ENCODE measurements at places on chromosomes 5 and 9.

GRCh38 chr5:176540956-176541337 is 3.7 kb upstream of the RNF44 start:
- DNase-seq = no peak

- DNase-seq = no peak
These were observed 86.4 kb downstream of the HMHB1 start for GRCh38 chr5:143898381-143898780.

DNA sequence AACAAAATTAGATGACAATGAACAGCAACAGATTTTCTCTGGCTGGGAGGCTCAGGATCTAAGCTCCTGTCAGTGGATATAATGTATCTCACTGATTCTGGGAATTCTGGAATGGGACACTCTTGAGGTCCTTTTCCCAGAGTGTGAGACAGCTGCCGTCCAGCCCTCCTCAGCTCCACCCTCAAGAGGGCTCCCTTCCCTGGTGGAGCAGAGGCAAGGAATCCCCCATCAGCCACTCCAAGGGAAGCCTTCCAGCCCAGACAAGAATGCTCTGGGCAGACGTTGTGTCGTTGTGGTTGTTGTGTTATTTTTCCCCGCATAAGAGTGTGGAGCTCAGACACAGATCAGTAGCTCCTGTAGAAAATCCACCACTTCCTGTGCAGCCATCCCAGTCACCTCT is 47.7 kb upstream of the ATP10B start:
- DNase-seq = no peak

DNA sequence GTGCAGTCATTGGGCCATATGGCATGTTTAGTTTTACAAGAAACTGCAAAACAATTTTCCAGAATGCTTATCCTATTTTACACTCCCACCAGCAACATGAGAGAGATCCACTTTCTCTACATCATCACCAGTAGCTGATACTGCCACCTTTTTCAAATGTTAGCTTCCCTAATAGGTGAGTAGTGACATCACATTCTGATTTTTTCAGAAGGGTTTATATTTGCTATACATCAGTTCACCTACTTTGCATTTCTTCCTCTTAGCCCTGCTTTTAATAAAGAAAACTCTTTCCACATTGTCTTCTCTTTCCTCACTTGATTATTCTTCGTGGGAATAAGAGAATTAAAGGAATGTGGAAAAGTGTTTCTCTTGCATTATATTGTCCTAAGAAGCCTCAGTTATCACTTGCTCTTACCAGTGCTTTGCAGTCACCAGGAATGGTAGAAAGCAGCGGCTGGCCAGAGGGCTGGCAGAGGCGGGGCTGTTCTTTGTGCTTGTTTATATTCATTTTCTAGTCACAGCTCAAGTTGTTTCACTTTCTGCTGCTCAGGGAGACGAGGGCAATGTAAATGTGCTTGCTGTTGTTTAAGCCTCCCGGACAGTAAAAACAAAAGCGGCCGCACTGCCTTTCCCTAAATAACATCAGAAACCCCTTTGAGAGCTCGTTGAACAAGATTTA is 164.8 kb downstream of the HSD17B3 start:
- no peak for DNase-seq

GRCh38 chr5:93800988-93801811 is 59.8 kb upstream of the POU5F2 start:
- DNase-seq = no peak

GRCh38 chr5:52469835-52470234 is 317.9 kb upstream of the ITGA1 start:
- DNase-seq = no peak

DNA sequence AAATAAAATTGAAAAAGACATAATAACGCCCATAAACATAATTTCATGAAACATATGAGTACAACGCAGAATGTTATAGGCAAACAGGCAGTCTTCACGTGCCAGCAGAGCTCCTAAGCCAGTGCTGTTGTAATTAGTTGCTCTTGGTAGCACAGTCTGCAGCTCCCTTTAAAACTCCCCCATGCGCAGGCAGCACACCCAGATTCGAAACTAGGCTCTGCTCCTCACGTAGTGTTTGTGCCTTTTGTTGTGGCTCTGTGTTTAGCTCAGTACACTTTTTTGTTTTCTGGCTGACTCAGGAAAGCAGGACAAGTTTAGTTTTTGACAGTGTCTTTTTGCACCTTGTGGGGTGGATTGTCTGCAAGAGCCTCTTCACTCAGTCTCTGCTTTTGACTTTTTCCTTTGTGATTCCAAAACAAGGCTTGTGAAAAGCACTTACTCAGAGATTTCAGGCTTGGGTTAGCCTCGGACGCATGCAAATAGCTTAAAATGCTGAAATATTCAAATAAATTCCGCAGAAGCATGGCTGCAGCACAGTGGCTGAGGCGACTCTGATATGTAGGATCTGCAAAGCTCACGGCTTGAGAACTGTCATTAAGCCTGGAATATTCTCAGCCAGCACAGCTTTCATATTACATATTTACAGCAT is 113.6 kb downstream of the IRX1 start:
- DNase-seq = no peak

DNA sequence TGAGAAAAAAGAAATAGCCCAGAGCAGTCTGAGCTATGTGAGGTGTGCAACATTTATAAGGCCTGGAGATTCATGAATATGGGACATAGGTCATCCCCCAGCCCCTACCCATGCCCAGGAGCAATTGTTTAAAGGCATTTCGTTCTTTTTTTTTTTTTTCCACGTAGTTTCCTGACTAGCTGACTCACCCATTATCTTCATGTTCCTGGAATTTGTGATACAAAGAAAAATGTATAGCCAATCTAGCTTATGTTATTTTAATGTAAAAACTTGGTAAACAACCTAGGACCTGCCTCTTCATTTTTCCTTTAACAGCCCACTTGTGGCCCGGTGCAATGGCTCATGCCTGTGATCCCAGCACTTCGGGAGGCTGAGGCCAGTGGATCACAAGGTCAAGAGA is 81.3 kb downstream of the OSTF1 start:
- DNase-seq = no peak

- no peak for DNase-seq
These were observed 186.9 kb upstream of the GNA14 start for GRCh38 chr9:77834898-77835488.

- DNase-seq = no peak
These were observed 7.3 kb upstream of the OR2V1 start for GRCh38 chr5:181138258-181138657.

- DNase-seq = no peak
These were observed 4.5 kb upstream of the OTP start for GRCh38 chr5:77642738-77643653.

GRCh38 chr5:95670568-95670967 is 12.2 kb downstream of the SPATA9 start:
- no peak for DNase-seq

DNA sequence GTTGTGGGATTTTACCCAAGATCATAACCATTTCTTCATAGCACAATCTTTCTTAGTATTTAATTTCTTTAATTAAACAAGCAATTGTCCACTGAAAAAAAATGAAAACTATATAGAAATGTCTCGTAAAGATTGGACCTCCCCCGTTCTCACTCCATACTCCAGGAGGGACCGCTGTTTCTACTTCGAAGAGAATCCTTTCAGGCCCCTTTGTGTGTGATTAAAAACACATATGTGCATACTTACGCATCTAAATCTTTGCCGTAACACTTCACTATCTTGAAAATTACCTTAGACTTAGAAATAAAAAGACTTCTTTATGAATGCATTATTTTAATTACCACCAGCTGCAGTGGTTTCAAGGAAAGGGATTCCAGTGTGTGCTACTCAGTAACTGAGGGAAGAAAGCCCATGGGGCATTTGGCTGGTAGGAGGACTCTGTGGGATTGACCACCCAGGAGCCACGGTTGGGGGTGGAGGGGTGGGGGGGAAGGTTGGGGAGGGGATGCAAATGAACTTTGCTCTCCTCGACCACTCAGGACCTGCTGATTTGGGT is 209.1 kb downstream of the FAM114A2 start:
- DNase-seq = no peak

DNA sequence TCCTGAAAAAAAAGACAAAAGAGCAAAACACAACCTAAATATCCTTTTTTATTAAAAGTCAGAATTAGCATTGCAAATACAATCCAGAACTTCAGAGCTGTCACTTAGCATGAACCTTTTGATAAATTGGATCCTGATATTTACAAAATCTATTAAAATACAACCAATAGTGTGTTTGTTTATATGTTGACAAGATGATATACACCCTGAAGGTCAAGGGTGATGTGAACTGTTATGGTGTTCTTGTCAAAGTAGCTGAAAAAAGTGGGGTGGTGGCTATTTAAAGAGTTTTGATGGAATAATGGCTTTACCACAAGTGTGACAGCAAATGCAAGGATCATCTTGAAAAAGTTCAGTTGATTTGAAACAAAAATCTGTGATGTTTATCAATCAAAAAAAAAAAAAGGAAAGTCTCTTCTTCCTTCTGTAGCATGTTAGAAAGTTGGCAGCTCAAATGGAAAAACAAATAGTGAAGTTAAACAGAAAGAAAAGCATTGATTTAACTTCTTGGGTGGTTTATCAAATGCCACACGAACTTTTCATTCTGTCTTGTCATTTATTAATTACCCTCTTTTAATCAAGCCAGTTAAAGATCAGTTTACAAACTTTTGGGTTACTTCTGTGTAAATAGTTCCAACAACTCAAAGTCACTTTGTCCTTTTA is 44.5 kb downstream of the PRDM6 start:
- DNase-seq = no peak

DNA sequence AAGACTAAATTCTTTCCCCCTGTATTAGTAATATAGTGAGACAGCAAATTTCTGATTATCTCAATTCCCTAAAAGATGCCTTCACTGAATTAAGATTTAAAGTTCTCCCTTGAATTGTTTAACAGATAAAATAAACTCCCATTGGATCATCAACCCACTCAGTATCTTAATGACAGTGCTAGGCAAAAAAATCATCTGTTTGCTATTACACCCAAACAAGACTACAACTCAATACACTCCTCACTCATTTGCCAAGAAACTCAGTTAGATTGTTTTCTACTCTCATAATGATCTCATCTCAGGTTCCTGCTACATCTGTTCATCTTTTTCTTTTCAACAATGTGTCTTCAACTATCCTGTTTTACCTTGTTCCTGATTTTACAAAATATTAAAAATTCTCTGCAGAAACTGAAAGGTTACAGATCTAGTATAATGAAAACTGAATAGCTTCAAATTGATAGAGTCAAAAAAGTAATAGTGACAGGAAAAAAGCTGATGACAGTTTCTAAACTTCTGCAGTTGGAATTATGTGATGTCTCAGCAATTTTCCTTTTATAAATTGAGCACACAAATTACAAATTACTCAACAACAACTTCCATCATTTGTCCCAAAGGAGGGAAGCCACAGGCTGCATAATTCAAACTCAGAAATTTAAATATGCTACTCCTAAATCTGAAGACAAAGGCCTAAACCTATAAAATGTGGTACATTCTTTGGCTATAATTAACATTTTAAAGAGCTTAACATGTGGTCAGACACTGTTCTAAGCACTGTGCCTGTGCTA is 39.4 kb downstream of the HOMER1 start:
- no peak for DNase-seq

- DNase-seq = no peak
These were observed 835.6 kb upstream of the GRAMD2B start for GRCh38 chr5:125587631-125588030.

DNA sequence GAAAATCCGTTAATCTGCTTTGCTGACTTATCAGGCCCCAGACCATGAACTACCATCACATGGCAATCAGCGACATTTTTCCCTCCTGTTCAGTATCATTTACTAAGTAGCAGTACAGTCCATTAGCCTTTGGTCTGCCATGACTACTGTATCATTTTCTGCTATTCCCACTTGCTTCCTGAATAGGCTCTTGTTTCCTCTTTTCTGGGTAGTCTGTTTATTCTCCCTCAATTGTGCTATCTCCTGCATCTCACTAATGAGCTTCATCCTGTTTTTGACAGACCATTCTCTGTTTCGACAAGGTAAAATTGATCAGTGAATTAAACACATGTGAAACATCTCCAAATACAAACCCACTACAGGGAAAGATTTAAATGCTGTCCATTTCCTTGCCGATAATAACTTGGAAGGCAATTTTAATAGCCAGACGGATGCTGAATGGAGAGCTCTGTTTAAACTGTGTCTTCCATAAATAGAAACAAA is 263.5 kb upstream of the ANKRD55 start:
- DNase-seq = no peak

DNA sequence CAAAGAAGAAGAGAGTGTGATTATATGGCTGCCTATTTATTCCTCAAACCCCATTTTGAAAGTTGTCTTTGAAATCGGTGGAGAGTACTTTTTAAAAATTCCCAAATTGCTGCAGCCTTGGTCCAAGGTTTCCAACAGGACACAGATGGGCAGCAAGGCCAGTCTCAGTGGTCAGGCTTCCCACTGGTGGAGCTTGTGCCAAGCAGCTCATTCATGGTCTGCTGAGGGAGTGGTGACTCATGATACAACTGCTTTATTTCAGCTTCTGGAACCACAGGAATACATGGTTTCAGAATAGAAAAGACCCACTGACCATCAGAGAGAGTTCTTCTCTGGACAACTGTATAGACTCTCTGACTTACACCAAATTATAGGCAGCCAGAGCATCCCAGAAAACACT is 673.1 kb upstream of the KLF4 start:
- no peak for DNase-seq

DNA sequence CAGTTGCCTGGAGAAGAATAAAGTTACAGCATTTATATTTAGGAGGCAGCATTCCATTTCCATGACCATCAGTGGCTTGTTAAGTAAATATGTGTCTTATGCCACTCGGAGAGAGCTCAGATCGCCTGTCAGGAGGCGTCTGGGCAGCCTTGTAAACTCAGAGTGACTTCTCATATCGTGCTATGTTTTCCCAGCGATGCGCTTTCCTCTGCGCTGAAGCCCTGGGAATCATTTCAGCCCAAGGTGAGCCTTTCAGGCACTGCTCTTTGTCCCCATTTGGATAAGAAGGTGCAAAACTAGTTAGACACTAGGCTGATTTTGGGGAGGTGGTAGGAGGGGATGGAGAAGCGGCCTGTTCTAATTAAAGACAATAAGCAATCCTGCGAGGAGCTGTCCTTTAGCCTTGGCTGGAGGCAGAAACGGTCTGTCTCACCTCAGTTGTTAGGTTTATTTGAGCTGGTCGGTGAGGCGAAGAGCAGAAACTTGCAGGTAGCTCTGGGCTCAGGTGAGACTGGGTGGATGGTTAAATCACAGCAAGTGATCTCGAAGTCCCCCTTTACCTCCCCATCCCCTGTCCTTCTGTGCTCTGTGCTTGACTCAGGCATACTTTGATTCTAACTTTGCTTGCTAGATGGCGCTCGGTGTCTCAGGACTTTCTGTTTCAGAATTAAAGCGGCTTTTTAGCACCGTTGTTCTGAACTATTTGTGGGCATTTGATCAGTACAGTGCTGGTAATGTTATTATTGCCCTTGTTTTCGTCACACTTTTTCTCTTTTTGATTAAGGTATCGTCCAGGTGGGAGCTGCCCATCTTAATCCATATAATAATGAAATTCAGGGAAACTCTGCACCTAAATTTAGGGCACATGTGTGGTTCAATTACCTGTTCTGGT is 24.6 kb downstream of the NR2F1 start:
- no peak for DNase-seq

GRCh38 chr5:58857609-58858008 is 274.7 kb downstream of the RAB3C start:
- DNase-seq = no peak
